Muscle of leg (tissue), 16 donors: ENCODE measurements at places on chromosomes 6 and 20. TPM values are rescaled to one million over a fixed set of nuclear protein-coding genes. Genes with fewer than 3 reads are reported as not detected.

Gene SEMG2
- not detected for polyA plus RNA-seq

Gene TNFRSF6B
- polyA plus RNA-seq = 1.4 TPM

DNA sequence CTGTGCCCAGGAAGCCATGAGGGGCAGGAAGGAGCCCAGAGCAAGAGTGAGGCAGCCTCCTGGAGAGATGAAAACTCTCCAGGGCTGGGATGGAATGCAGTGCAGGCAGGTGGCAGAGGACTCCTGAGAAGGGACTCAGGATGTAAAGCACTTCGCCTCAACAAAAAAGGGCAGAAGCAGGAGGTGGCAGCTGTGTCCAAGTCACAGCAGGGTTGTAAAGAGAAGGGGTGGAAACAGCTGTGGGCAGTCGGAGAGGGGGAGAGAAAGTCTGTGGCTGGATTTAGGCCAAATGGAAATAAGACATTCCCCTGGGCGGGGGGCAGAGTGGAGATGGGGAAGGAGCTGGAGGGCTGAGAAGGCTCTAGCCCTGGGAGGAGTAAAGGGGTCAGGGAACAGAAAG lies 34.9 kb downstream of the CYP21A2 start:
- no peak overlapping the region for H3K4me3 ChIP-seq
- peaks cover 61% of the 10 kb centered on the region for H3K4me1 ChIP-seq
- peak overlapping the region; percentile 63 for H3K27ac ChIP-seq

DNA sequence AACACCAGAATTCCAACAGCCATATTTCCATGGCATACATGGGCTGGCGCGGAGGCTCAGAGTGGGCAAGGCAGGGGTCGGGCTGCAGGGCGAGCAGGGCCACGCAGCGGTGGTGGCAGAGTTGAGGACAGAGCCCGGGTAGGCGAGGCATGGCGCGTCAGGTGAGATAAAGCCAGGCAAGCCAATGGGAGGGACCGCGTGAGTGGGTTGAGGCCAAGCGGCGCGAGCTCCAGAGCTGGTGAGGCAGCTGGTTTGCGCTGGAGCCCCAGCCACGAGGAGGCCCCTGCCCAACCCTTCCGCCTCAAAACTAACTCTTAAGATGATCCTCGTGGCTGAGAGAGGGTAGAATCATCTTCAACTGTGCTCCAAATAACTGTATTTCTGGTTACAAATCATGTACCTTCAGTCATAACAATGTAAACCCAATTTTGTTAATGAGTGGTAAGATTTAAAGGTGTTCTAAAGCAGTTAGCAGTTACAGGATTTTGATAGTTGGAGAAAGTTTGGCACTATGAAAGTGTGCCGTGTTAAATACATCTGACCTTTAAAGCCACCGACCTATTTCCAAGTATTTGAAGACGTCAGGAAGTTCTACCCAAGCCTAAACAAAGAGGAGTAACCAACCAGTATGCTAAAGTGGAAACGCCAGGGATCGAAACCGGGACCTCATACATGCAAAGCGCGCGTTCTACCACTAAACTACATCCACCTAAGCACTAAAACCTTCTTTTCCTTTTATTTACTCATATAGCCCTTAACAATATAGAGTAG lies 107.9 kb downstream of the GPX5 start:
- peaks cover 19% of the 10 kb centered on the region for H3K27me3 ChIP-seq
- H3K4me3 ChIP-seq = no peak overlapping the region
- no peaks in the 10 kb centered on the region for H3K36me3 ChIP-seq
- no peak overlapping the region for H3K27ac ChIP-seq
- no peak for DNase-seq
- peaks cover 9% of the 10 kb centered on the region for H3K4me1 ChIP-seq

- H3K4me3 ChIP-seq = no peak overlapping the region
- H3K36me3 ChIP-seq = no peaks in the 10 kb centered on the region
- H3K27me3 ChIP-seq = no peaks in the 10 kb centered on the region
- no peak for DNase-seq
- H3K27ac ChIP-seq = no peak overlapping the region
- no peaks in the 10 kb centered on the region for H3K4me1 ChIP-seq
Observed at GRCh38 chr6:87705070-87705691, 3.1 kb upstream of the AKIRIN2 start.

GRCh38 chr20:33076662-33077372 lies 2.6 kb upstream of the BPIFB4 start:
- H3K27ac ChIP-seq = no peak overlapping the region
- H3K4me1 ChIP-seq = no peaks in the 10 kb centered on the region
- no peak for DNase-seq
- no peaks in the 10 kb centered on the region for H3K36me3 ChIP-seq
- H3K4me3 ChIP-seq = no peak overlapping the region
- peaks cover 6% of the 10 kb centered on the region for H3K27me3 ChIP-seq

DNA sequence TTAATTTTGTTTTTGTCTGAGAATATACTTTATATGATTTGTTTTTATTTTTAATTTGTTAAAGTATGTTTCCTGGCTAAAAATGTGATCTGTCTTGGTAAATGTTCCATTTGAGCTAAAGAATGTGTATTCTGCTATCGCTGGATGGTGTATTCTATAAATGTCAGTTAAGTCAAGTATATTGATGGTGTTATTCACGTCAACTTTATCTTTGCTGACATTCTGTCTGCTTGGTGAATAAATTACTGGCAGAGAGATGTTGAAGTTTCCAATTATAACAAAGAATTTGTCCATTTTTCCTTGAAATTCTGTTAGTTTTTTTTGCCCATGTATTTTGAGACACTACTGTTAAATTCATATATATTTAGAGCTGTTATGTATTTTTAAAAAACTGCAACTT lies 1131.8 kb upstream of the GJE1 start:
- H3K4me3 ChIP-seq = no peak overlapping the region
- no peak overlapping the region for H3K27ac ChIP-seq
- no peak for DNase-seq
- H3K4me1 ChIP-seq = no peaks in the 10 kb centered on the region
- H3K36me3 ChIP-seq = no peaks in the 10 kb centered on the region

DNA sequence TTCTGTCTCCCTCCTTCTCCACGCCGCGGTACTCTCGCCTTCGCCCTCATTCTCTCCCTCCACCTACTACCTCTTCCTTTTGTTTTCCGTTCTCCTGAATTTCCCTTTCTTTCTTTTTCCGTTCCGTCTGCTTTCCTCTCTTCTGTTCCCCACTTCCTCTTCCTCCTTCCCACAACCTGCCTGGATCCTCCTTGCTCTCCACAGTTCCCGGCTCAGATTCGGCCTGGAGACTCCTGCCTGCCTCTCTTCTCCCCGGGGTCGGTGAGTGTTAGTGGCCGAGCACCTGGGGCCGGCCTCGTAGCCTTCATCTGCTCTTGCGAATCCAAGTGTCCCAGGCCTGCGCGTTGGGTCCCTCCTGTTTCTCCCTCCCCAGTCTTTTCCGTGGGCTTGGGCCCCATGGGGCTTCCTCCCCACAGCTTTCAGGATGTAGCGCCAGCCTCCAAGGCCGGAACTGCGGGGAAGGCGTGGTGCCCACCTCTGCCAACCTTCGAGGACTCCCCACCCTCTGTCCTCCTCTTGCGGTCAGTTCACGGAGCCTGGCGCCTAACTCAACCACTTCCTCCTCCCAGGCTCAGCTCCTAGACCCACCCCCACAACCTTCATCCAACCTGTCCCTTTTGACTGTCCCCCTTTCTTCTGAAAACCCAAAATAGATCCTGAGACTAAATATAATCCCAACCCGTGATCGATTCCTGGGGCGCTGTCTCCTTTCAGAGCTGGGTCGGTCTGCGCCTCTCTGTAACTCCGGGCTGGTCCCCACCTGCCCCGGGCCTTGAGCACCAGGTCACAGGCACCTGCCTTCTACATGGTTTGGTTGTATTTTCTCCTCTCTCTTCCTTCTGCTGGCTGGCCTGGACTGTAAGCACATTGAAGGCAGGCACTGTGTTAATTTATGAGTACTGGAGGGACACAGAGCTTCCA lies 6.8 kb downstream of the NRN1 start:
- peaks cover 99% of the 10 kb centered on the region for H3K27me3 ChIP-seq
- peak overlapping the region; percentile 30 for H3K4me3 ChIP-seq
- DNase-seq = no peak
- H3K36me3 ChIP-seq = no peaks in the 10 kb centered on the region
- H3K27ac ChIP-seq = peak overlapping the region; percentile 59

- H3K27me3 ChIP-seq = no peaks in the 10 kb centered on the region
- H3K4me3 ChIP-seq = no peak overlapping the region
- peak; percentile 92 for DNase-seq
Observed at GRCh38 chr6:139597771-139598755, 223.6 kb upstream of the CITED2 start.

DNA sequence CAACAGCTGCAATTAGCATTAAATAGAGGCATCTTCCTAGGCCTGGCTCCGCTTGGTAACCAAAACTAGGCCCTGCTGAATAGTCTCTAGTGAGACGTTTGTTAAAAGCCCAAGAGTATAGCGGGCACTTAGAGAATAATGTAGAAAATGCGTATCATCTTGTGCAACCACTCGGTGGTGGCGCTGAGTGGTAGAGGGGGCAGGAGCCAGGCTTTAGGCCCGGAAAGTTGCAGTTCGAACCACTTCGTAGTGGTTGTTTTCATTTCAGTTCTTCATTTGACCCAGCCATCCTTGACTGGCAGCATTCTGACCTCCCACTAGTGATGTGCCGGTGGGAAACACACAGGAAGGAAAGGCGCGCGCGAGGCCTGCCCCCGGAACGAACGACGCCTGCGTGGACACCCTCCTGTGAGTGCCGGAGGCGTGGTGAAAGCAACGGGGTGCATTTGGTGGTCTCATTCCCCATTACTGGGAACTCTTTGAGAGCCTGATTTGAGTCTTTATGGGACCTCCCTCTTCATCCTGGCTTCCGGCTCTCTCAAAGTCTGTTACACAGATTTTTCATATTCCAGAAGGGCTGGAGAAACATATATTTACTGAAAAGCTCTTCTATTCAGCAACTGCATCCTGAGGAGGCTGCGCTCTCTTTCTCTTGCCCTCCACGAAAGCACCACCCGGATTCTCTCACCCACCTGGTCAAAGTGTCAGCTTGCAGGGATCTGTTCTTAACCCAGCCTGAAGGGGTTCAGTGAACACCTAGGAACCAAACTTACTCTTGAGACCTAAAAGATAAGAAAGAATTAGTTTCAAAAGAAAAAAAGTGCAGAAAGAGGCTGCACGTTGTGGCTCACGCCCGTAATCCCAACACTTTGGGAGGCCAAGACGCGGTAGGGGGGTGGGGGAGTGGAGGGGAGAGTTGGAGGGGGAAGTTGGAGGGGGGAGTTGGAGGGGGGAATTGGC lies 18.2 kb downstream of the GPX5 start:
- peak overlapping the region; percentile 37 for H3K4me3 ChIP-seq
- H3K4me1 ChIP-seq = peaks cover 13% of the 10 kb centered on the region
- H3K36me3 ChIP-seq = no peaks in the 10 kb centered on the region
- DNase-seq = peak; percentile 51
- H3K27me3 ChIP-seq = peaks cover 8% of the 10 kb centered on the region

DNA sequence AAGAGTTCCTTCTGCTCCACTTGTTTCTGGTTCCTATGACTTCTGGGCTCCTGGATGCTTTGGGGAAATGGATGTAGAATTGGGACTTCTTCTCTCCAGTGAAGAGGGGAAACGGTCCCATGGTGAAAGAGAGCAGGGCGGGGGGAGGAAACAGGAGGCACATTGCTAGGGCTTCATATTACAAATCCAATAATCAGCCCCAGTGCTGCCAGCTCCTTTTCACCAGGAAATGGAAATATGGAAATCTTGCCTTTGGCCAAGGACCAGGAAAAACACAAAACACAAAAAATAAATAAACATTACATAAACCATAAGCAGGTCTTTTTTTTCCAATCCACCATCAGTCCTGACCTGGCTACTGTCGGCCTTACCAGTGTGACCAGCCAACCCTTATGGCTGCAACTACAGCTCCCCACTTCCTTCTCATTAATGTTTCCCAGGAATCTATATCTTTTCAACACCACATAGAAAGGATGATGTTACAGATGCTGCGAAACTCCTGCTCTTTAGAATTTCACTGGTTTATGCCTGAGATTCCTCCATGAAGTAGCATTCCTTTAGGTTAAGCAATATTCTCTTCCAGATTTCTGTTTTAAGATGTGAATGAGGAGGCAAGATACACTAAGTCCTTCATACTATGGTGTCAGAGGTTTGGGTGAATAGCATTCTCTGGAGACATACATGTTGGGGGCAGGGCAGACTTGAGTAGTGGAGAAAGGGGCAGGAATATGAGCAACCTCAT lies 2.0 kb downstream of the PI3 start:
- H3K27me3 ChIP-seq = no peaks in the 10 kb centered on the region
- H3K27ac ChIP-seq = no peak overlapping the region
- H3K4me3 ChIP-seq = no peak overlapping the region
- H3K4me1 ChIP-seq = no peaks in the 10 kb centered on the region
- no peaks in the 10 kb centered on the region for H3K36me3 ChIP-seq
